Esophagus muscularis mucosa (tissue), 4 donors: ENCODE measurements at places on chromosomes 6 and 20.

DNA sequence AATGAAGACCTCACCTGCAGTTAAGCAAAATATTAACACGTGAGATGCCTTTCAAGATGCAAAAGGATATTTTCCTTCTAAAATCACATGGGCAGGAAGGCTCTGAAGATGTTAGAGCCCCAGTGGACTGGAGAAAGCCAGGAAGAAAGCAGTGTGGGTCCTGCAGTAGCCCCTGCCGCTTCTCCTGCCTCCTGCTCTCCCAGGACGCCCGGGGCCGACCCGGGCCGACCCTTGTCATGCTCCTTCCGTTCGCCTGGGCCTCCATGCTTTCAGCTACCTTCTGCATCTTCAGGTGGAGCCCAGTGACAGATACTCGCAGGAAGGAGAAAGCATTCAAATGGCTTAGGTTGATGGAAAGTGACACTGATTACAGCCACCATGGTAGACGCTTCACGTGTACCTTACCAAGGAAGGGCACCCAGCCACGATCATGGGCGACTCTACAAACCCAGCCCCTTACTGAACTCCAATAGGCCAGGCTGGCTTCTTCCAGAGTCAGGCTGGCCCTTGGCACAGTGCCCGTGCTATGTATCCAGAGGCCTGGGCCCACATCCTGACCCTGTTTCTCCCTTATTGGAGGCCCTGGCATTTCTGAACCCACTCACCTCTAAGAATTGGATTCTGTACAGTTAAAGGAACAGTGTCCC, 69.0 kb downstream of the TCP11 start:
- DNase-seq: no peak

- DNase-seq: no peak
These were observed 145.9 kb downstream of the SYCP2 start for GRCh38 chr20:59787538-59787890.

DNA sequence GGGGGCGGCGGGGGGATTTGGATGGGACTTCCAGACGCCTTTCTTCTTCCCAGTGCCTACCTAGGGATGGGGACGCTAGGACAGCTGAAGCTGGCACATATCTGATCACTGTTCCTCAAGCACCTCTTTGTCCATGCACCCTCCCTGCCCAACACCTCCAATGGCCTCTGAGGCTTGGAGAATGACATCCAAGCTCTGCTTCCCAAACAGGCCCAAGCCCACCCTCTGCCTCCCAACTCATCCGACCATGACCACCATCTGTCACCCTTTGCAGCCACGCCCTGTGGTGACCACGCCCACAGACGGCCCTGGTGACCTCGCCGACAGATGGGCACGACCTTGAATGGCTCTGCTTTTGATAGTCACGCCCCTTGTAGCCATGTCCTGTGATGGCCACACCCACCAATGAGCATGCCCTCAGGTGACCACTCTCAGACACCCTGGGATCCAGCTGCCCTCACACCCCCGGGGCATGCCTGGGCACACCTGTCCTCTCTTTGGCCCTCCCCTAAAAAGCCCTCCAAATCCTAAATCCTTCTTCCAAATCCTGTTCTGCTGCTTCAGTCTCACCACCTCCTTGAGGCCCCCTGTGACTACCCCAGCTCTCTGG, 51.0 kb downstream of the SSR1 start:
- no peak for DNase-seq

DNA sequence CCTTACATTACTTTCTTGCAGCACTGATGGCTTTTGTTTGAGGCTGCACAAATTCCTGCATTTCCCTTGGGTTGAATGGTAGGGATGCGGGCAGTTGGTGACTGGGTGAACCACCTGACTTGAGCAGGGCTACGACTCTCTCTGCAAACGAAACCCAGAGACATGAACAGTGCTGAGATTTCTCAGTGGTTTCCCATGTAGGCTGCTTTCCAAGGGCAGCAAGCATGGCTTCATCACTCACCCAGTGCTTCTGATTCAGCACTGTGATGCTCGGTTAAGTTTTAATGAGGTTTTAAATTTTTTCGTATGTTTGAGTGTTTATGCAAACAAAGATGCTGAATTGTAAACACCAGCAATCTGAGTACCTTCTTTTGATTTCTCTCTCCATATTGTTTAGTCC, 127.2 kb downstream of the MTHFD1L start:
- DNase-seq: no peak

- no peak for DNase-seq
These were observed 248.7 kb downstream of the RFPL4B start for GRCh38 chr6:112595841-112596240.

DNA sequence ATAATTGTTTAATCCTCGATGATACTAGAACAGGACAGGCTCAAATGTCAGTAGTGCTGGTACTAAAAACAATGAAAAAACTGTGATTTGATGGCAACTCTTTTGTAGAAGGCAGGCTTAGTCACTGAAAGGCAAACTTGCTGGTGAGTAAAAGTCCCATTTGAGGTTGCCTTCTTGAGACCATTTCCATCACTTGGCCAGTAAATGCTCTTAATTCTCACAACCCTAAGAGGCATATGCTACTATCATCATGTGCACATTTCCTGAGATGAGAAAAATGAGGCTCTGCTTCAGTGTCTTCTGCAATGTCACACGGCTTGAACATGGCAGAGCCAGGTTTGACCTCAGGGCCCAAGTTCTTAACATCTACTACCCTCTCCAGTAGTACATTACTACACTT, 9.9 kb downstream of the AKIRIN2 start:
- no peak for DNase-seq

GRCh38 chr20:54105653-54106052, 35.3 kb upstream of the BCAS1 start:
- no peak for DNase-seq

DNA sequence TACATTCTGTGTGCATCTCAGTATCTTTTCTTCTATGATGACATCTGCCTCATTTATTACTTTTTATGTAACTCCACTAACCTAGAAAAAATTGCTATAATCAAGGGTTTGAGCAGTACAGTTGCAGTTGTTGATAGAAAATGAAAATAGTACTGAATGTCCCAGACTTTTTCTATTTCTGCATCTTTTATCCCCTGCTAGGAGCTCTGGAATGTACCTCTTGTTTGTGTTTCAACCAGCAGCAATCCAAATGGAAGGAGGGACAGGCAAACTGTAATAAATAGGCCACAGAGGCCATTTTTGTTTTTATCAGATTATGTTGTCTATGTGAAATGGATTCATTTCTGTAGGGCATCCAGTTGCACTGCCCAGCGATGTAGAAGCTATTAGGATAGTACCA, 536.9 kb downstream of the KIF16B start:
- no peak for DNase-seq

DNA sequence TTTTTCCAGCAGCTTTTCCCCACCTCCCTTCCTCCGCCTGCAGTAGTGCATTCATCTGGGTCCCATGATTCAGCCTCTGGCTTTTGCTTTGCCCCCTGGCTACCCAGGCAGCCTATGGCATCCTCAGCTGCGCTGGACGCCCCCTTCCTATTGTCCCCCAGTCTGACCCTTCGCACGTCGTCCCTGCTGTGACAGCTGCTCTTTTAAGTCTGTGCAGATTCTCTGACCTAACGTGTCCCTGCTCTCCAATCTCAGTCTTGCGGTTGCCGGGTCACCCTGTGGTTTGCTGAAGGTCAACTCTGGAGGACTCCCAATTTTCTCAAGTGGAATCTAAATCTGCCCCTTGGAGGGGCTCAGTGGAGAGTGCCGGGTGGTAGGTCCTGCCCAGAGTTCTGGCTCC, 294.3 kb downstream of the CDC5L start:
- DNase-seq: no peak

- no peak for DNase-seq
These were observed 86.4 kb downstream of the ADGRG6 start for GRCh38 chr6:142387997-142388815.

DNA sequence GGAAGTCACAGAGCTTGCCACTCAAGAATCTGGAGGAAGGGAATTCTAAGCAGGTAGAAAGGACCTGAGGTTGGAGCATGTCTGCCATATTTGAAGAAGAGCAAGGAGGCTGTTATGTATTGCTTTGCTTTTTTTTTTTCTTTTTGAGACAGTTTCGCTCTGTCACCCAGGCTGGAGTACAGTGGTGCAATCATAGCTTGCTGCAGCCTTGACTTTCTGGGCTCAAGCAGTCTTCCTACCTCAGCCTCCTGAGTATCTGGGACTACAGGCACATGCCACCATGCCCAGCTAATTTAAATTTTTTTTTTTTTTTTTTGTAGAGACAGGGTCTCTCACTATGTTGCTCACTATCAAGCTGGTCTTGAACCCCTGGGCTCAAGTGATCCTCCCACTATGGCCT, 40.8 kb downstream of the ORC3 start:
- DNase-seq: no peak

DNA sequence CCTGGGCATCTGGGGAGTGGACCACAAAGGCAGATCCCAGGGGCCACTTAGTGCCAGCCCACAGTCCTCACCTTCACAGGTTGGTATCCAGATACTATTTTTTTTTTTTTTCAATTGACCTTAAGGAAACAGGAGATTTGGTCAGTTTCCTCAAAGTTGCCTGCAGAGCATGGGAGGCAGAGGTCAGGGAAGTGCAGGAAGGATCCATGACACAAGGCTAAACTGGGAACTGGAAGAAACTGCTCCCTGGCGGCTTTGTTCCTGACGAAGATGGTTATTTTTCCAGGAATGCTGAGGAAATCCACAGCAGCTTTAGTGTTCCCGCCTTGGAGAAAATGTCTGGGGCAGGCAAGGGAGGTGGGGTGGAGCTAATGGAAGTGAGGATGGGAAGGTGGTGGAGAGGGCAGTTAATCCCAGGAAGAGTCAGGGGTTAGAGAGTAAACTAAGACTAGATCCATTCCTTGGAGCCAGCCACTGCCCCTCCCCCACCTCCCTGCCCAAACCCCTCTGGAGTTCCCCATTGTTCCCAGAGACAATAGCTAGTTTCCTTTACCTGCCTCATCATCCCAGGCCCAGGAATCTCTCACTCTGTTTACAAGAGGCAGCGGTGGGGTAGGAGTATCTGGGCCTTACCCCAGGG, 14.3 kb upstream of the MYMX start:
- DNase-seq: no peak

DNA sequence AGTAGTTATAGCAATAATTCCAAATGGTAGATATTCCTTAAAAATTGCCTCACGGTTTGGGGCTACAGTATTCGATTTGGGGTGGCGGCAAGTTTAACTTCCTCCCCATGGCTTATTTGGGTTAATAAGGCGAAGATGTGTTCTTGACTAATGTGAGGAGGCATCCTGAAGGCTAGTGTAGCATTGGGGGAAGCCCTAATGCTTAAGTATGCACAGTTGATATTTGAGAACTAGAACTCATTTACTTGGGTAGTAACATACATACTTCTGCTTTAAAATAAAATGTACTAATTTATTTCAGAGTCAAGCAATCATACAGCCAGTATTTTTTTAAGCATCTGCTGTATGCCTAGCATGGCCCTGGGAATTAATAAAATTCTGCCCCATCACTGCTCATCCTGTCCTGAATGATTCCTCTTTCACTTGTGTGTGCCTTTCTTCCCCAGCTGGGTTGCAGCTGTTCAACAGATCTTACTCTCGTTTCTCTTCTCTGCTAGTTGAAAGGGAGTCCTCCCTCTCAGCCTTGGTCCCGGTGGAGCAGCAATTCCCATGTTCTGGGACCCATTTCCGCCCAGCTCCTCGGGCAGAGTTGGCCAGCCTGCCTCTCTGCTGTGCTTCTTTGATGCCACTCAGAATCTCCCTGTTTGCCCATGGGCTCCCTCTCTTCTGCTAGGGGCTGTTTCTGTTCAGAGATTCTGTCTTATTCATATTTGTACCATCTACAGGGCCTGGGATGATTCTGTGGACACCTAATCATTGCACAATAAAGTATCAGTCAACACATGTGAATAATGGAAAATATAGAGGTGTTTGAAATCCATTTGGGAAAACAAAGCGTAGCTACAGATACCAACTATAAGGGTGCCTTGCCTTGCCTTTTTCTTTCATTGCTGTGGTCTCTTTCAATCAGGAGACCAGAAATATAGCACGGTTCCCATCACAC, 104.8 kb downstream of the ARID1B start:
- DNase-seq: no peak

DNA sequence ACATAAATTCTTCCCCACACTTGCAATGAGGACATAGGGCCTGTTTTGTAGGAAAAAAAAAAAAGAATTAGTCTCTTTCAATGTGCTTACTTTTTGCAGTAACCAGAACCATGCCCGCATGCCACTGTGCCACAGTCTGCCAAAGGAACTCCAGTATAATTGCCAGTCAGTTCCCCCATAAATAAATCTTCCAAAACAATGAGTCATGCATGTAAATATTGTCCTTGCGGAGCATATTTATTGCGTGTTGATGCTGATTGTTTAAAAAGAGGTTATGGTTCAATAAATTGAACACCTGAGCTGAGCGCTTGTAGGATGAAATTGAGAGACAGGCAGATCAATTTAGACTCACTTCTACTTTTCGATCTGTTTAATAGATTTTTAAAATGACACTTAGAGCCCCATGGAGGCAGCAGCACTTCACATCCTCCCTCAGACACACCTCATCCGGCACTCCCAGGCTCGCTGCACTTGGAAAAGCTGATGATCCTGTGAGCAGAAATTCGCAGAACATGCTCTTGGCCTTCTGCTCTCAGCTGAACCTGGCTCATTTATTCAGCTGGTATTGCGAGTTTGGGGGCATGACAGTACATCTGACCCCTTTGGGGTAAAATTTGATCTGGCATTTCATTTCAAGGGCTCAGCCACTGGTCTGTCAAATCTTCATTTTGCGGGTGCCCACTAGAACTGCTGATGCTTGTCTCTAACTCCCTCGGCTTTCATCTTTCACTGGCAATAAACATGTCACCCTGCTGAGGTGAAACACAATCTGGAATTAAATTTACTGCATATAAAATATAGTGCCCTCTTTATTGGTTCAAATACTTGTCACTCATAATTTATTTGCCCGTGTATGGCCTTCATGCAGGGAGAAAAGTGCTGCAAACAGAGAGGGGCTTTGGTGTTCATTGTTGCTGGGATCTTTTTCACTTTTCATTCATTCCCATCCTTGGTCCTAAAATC, 371.1 kb upstream of the POU3F2 start:
- DNase-seq: no peak

GRCh38 chr6:106128981-106129781, 43.0 kb downstream of the PRDM1 start:
- DNase-seq: no peak

- no peak for DNase-seq
These were observed 1131.7 kb upstream of the EYS start for GRCh38 chr6:66838764-66839163.

- no peak for DNase-seq
These were observed 64.6 kb downstream of the RPP40 start for GRCh38 chr6:4939241-4939640.

- no peak for DNase-seq
These were observed 127.6 kb downstream of the TTLL2 start for GRCh38 chr6:167452338-167453081.

- no peak for DNase-seq
These were observed 38.5 kb upstream of the TXLNB start for GRCh38 chr6:139330306-139330705.

DNA sequence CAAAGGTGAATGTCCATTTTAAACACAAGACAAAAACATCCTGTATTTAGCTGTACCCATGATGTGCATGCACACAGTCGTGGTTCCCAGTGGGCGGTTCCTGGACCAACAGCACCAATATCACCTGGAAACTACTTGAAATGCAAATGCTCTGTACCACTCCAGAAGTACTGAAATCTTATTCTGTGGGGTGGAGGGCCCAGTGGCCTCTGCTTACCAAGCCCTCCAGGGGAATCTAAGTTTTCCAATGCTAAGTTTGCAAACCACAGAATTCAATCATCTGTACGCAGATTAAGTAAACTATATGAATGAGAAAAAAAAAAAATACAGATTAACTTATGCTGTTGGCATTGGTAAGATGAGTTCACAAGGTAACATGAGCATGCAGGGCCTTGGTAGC, 14.1 kb downstream of the TRMT6 start:
- no peak for DNase-seq

GRCh38 chr6:166772518-166772917, 145.5 kb upstream of the RPS6KA2 start:
- DNase-seq: no peak
